Gastroesophageal sphincter (tissue), 4 donors: ENCODE measurements at places on chromosomes 2 and 18.

- no peak for ATAC-seq
Measured at GRCh38 chr2:189613650-189614420, 33.2 kb upstream of the SLC40A1 start.

DNA sequence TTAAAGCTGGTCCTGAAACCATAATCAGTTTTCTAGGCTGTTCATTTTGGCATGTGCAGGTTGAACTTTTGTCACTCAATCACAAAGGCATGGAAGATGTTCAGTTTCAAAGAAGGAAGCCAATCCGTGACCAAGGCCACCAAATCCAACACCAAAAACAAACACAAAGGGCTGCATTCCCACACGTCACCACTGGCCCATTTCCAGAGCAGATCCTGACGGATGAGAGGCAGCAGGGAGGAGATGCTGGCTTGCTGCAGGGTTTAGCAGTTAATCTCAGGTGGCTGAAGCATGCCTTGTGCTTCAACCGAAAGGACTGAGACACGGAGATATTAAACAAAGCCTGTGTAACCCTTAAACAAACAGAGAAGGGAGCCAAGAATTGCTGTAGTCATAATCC lies 191.9 kb upstream of the CTAGE1 start:
- ATAC-seq = peak; percentile 23

GRCh38 chr2:200306931-200307723 lies 634 bp downstream of the SPATS2L start:
- peak; percentile 71 for ATAC-seq

DNA sequence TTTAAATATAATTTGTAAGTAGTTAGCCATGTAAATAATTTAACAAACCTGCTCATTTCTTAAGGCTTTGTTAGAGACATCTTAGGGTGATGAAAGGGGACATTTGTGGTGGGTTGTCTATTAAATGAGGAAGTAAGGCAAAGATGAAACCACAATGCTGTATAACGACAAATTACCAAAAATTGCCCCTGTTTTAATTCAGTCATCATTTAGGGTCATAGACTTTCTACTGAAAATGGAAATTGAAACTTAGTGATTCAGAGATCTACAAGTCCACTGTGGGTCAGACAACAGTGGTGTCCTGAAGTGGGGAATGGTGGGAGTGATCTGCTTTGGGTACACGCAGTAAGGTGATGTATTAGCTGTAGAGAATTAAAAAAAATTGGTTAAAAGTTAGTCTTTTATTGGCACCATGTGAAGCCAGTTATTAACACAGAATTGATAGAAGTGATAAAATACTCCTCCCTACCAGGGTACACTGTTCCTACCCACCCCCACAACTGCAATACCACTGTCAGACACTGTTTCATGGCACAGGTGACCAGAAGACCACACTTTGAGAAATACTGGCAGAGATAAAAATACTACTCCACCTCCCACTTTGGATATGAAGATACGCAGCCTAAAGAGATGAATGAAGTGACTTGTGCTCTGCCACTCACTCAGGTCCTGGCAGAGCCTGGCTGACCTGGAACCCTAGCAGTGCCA lies 13.4 kb downstream of the CERS6 start:
- no peak for ATAC-seq

- ATAC-seq = no peak
Measured at GRCh38 chr2:55163274-55163721, 68.8 kb downstream of the CLHC1 start.

DNA sequence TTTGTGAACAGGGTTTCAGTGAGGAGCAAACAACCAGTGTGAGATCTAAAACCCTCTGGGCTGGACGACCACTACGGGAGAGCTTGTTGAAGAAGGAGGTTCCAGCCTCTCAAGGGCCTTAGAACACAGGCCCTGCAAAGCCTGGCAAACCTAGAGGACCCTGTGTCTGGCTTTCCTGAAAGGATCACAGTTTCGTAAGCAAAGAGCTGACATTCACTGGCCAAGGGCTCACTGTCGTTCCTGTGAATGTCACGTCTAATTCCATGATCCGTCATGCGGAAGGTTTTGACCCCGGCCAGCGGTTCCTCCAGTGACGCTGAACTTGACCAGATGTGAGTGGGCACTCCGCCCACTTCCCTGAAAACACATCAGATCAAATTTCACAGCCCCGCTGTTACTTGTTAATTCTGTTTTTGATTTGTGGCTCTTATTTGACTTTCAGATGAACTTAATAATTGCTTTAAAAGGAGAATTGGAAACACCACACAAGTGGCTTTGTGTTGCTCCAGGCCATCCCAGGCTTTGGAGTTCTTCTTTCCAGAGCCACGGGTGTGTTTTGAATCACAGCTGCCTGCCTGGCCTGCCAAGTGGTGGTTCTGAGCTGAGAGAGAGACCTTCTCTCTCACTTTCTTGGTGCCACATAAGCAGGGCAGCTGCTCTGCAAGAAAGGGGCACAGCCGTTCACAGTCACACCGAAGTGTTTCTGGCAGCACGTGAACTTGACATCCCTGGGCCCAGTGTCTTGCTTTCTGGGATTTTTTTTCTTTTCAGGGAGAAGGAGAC lies 308.4 kb downstream of the NDUFA10 start:
- peak; percentile 52 for ATAC-seq

- no peak for ATAC-seq
Measured at GRCh38 chr2:6412533-6413091, 453.1 kb downstream of the CMPK2 start.

GRCh38 chr2:151756820-151757219 lies 22.5 kb upstream of the NEB start:
- no peak for ATAC-seq

DNA sequence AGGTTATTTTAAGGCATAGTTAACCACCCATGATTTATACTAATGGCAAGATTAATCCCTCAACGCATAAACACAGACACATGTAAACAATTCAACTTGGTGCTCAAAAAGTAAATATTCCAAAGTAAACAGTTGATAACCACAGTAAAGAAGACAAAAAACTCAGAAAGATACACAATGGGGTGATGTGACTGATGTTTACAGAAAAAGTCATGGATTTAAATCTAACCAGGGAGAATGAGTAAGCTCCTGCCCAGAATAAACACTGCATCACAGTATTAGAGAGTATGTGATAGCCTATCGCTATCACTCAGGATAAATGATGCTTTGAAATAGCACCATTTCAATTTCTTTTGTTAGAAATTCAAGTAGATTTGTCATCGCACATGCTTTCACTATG lies 49.3 kb downstream of the HIBCH start:
- ATAC-seq = no peak

- ATAC-seq = no peak
Measured at GRCh38 chr2:124318913-124319312, 293.8 kb downstream of the CNTNAP5 start.

DNA sequence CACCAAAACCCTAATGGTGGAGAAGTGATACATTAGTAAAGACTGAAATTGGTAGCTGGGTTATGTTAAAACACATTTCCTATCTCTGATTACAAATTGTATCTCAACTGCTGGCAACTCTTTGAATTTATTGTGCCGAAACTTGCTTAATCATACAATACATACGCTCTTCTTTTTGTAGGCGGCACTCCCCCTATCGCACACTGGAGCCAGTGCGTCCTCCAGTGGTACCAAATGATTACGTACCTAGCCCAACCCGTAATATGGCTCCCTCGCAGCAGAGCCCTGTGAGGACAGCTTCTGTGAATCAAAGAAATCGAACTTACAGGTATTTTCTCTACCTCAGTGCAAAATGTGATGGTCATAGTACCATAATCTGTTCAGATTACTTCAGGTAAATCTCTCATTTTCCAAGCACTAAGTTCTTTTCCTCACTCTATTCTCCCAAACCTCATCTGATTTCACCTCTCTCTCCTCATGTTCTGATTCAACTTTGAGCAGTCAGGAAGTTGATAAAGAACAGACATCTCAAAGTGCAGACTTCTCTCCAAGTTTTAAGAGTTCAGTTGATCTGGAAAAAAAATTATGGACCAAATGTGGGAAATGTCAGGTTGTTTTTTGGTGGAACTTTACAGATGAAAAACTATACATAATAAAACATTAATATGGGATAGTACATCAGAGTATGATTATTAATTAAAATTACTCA lies 66.5 kb downstream of the ABI2 start:
- ATAC-seq = no peak

DNA sequence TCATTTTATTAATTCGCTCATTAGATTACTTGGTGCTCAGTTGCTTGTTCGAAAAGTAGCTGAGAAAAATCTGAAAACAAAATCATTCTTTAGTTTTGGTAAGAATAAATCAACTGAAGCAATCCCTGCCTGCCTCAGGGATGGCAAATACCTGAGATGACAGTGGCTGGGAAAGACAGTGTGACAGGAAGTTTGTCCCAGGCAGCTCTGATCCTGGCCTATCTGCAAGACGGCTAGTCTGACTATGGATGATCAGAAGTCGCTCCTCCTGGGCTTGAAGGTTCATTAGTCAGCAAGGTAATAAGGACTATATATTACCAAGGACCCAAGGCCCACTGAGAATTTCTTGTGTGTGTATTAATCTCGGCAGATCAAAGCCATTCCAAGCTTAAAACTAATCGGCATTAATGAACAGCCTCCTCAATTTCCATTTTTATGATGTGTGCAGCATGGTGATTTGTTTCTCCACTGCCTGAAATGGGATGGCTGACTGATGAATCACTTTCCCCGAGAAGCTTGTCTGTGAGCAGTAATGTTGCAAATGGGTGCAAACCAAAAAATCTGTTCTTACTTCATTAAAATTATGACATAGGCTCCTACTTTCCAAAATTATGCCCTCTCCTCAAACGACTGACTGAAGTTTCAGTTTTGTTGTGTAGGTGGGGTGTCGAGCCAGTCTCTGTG lies 199.9 kb downstream of the ACTR3 start:
- no peak for ATAC-seq

DNA sequence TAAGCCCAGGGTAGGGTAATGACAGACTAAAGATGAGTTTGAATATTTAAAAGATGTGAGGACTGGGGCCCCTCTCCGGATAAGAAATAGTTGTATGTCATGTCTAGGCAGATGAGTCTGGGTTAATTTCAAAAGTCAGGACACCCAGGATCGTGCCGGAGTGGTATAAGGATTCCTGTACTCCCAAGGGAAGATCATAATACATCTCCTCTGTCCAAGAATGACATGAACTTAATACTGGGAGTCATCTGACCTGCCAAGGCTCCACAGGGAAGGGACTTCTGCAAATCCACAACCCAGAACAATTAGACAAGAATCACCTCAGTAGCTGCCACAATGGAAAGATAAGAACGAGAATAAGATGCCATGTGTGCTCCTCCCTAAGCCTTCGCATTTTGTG lies 17.1 kb downstream of the RPRM start:
- no peak for ATAC-seq

DNA sequence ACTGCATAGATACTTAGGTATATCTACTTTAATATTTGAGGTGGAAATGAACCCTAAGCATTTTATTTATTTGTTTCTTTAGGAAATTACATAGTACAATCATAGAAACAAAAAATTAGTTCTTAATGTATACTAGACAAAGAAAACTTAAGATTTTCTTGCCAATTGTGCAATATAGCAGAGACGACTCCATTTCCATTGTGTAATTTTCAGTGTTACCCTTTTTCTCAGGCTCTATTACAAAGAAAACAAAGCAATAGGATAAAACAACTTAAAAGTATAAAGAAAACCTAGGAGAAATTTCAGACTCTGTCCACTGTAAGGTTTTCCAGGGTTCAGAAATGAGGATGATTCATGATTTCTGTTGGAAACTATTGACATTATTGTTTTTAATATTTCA lies 89.0 kb upstream of the SERTAD2 start:
- no peak for ATAC-seq

GRCh38 chr2:3450385-3451010 lies 68.8 kb downstream of the ADI1 start:
- no peak for ATAC-seq

DNA sequence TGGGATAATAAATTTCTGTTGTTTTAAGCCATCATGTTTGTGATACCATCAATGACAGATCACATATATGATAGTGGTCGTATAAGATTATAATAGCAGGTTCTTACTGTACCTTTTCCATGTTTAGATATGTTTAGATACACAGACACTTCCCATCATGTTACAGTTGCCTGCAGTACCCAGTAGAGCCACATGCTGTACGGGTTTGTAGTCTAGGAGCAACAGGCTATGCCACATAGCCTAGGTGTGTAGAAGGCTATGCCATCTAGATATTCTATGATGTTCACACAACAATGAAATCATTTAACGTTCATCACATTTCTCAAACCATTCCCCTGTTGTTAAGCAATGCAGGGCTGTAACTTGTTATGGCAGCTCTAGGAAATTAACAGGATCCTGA lies 132.9 kb upstream of the SH3BP4 start:
- no peak for ATAC-seq

DNA sequence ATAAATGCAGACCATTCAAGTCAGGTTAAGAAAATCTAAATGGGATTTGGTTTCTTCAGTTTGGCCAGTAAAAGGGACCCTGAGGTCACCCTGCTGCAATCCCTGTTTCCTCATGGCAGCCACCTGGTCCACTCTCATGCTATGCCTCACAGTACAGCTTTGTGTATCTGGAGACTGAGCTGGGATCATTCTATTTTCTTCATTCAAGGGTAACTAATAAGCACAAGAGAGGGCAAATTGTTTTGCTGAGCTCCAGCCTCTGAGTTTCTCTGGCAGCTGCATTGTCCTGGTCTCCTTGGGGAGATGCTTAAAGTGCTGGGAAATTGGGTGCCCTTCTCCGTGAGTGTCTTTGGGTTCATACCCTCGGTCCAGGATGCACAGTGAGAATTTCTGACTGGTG lies 18.5 kb upstream of the BCL2L11 start:
- ATAC-seq = no peak

DNA sequence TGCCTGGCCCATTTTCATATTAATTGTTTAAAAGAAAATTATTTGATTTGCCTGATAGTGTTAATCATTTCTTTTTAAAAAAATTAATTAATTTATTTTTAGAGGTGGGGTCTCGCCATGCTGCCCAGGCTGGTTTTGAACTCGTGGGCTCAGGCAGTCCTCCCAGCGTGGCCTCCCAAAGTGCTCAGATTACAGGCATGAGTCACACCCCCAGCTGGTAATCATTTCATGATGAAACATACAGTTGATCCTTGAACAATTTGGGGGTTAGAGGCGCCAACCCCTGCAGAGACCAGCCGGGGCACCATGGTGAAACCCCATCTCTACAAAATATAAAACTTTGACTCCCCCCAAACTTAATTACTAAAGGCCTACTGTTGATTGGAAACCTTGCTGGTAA lies 7.9 kb downstream of the GPN1 start:
- ATAC-seq = no peak
